SIG-M5 (cell line): ENCODE measurements at places on chromosomes 11 and 22.

DNA sequence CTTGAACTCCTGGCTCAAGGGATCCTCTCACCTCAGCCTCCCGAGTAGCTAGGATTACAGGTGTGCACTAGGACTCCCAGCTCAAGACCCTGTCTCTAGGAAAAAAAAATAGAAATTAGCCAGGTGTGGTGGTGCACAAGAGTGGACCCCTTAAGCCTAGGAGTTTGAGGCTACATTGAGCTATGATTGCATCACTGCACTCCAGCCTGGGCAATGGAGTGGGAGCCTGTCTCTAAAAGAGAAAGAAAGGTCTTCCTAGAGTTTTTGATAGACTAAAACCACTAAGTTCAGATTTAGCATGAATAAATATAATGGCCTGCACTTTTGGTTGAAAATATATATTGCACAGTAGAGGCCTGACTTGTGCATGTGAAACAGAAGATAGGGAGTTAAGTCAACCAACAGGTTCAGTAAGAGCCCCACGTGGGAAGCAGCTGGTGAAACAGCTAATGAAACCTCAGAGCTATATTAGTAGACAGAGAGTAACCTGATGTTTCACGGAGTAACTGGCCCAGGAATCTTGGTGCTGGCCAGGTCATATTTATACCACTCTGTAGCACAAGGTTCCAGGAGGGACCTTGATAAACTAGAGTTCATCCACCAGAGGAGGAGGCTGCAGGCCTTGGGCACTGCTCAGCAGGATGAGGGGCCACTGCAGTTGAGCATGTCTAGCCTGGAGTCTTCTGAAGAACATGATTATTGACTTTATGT is 4.6 kb upstream of the MICAL3 start:
- no peak for DNase-seq

DNA sequence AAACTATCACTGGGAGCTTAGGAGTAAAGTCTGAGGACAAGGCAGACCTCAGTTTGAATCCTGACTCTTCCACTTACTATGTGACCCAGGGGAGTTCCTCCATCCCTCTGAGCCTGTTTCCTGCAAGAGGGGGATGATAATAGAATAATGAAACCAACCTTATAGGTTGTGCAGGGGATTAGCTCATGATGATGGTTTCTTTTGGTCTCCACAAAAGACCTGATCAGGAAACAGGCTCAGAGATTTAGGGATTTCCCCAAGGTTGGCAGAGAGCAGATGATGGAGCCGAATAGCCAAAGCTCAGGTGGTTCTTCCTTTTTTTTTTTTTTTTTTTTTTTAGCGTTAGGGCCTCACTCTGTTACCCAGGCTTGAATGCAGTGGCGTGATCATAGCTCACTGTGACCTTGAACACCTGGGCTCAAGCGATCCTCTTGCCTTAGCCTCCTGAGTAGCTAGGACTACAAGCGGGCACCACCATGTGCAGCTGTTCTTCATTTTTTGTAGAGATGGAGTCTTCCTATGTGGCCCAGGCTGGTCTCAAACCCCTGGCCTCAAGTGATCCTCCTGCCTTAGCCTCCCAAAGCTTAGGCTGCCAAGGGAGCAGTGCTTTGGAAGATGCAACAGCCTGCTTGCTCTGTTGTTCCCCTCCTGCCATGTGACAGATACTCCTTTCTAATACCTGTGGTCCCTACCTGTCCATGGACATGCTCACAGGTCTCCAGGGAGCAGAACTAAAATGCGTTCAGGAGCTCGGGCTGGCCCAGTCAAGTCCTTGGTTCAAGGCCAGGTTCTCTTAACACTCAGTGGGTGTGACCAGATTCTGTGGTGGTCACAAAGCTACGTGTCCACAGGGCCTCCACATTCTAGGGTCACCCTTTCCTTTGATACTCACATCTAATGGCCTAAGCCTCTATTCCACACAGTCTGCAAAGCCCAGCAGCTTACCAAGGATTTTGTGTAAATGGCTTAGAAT is 22.3 kb downstream of the PATZ1 start:
- no peak for DNase-seq

- no peak for DNase-seq
These were observed 8.0 kb downstream of the OVOL1 start for GRCh38 chr11:65794570-65795510.

DNA sequence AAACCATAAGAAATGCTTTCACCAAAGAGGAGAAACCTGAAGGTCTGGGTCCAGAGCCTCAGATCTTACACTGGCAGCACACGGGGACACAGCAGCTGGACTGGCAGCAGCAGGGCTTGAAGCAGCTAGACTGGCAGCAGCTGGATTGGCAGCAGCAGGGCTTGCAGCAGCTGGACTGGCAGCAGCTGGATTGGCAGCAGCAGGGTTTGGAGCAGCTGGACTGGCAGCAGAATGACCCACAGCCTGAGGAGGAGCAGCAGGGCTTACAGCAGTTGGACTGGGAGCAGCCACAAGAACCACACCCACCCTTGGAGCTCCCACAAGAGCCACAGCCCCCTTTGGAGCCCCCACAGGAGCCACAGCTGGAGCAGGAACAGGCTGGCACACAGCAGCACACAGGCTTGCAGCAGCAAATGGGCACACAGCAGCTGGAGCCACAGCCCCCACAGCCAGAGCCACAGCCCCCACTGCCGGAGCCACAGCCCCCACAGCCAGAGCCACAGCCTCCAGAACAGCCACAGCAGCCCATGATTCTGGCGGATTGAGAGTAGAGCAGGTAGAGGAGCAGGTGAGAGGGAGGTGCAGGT is at the start of gene KRTAP5-11:
KRTAP5-11 (minus strand) TSS at position 567 of the 587 bp plus-strand sequence; CDS start at position 529, 38 bp downstream.
- DNase-seq: no peak

DNA sequence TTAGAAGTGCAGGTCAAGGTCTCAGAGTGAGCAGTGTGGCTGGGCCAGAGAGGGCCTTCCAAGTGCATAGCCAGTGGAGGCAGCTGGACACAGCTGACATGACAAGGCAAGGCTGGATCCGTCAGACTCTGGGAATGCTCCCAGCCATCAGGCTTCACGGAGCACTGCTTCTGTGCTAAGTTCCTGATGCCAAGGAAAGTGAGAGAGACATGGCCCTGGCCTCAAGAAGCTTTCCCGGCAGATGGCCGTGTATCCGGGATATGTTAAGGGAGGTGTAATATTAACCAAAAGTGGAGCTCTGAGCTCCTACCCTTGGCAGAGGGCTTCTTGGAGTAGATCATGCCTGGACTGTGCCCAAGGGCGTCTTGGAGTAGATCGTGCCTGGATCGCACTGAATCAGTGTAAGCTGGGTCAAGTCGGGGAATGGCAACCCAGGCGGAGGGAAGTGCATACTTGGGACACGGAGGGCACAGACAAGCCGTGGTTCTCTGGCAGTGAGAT is 7.4 kb upstream of the EFCAB6 start:
- DNase-seq: no peak

GRCh38 chr22:50730013-50730891 is 7.8 kb upstream of the ACR start:
- no peak for DNase-seq

- no peak for DNase-seq
These were observed 1.1 kb downstream of the EWSR1 start for GRCh38 chr22:29269230-29269604.

DNA sequence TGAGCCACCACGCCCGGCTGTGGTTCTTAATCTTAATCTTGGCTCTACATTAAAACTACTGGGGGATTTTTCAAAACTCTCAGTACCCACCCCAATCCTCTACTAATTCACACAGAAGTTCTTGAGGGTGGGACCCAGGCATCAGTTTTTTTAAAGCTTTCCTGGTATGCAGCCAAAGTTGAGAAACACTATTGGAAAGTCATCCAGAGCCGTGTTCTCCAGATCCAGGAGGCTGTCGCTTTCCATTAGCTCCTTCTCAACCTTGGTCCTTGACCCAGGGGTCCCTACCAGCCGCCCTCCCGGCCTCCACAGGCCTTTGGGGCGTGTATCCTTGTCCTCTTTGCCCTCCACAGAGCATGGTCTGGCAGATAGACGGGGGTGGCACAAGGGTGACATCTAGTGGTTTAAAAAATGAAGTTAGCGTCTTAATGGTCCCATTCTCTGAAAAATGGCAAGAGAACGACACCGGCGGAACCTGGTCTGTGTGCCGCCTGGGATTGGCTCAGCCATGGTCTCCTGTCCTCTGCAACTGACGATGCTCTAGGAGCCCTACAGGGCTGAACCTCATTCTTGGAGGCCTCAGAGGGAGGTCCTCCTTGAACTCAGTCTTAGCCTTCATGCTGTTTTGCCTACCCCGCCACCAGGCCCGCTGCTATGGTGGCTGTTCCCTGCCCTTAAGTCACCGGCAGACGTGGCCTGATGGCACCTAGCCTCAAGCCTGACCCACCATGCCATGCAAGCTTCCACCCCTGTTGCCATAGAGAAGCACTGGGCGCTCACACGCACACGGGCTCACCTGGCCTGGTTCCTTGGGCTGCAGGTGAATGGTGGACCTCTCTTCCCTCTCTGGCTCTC is 152.0 kb upstream of the SYN3 start:
- DNase-seq: no peak

GRCh38 chr22:20571078-20571503 is 63.7 kb downstream of the MED15 start:
- DNase-seq: no peak

DNA sequence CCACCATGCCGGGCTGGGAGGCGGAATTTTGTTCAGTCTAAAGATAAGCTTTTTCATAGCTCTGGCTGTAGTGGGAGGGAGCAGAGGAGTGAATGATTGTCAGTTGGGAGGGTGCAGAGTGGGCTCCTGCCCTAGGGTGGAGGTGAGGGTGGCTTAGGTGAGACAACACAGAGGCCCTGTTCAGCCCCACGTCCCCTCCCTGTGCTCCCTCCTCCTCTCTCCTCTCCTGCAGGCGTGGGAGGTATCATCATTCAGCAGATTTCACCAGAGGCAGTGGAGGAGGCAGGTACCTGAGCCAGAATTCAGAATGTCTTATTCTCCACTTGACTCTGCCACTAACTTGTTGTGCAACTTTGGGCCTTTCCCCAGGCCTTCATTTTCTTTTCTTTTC is 1.7 kb upstream of the THRSP start:
- no peak for DNase-seq
